ENCODE measurements at places on chromosomes 16 and 17.

GRCh38 chr17:67696347-67696746 lies 21.4 kb upstream of the NOL11 start:
- DNase-seq: no peak

DNA sequence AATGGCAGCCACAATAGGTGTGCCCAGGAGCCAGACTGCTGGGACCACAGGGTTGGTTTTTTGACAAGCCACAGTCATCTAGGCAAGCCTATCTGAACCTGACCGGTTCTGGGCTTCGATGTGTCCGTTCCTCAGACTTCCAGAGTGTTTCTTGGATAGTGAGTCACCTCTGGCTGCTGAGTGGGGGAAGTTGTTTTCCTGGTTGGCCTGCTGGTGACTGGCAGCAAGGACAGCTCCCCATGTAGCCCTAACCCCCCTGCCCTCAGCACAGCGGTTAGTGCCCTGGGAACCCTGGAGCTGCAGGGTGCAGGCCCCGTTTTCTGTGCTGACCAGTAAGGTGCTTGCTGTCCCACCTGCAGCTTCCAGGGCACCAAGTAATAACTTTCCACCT lies 65.5 kb downstream of the PLD6 start:
- DNase-seq: no peak

DNA sequence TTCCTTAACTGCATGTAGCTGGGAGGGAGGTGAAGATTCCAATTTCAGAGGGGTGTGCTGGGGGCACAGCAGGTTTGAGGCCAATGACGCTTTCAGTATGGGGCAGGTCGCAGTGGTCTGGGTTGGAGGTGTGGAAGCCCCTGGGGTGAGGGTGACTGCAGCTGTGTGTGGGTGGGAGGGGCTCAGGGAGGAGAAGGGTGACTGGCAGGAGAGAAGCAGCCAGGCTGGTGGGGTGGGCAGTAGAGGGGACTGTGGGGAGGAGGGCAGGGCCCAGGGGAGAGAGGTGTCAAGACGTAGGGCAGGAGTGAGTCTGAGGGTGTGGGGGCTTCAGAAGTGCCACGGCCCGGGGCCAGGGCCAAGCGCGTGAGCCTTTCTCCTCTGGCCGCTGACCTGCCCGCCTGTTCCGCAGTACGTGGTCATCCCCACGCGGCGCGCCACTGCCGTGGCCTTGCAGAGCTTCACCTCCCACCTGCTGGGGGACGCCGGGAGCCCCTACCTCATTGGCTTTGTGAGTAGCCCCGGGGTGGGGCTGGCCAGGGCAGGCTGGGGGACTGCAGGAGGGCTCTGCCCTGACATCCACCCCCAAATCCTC lies 19.4 kb downstream of the MYBBP1A start:
- DNase-seq: no peak

- no peak for DNase-seq
Observed at GRCh38 chr16:1659031-1659430, 19.0 kb upstream of the JPT2 start.

DNA sequence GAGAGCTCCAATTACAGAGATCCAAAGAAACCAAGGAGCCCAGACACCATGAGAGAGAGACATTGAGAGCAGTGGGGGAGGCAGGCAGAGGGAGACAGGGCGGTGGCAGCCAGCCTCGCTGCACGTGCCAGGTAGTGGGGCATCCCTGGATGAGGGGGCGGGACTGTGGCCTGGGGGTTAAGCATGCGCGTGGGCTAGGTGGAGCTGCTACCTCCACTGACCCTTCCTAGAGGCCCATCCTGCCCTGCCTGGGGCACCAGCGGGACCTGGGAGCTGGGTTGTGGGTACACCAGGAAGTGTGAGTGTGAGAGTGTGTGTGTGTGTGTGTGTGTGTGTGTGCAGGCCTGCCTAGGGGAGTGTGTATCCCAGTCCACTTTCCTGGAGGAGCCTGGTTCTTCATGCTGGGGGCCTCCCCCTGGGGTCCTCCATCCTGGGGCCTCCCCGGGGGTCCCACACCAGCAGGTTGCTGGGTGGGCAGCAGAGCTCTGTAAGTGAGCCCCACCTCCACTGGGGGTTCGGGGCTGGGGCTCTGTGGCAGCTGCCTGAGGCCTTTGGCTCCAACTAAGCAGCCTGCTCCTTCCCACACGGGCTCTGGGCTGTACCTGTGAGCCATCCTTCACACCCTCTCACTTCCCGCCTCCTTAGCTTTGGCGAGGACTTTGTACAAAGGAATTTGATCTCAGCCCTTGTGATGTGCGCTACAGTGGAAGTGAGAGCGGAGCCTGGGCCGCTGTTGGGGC lies 127.4 kb downstream of the IRF8 start:
- no peak for DNase-seq

DNA sequence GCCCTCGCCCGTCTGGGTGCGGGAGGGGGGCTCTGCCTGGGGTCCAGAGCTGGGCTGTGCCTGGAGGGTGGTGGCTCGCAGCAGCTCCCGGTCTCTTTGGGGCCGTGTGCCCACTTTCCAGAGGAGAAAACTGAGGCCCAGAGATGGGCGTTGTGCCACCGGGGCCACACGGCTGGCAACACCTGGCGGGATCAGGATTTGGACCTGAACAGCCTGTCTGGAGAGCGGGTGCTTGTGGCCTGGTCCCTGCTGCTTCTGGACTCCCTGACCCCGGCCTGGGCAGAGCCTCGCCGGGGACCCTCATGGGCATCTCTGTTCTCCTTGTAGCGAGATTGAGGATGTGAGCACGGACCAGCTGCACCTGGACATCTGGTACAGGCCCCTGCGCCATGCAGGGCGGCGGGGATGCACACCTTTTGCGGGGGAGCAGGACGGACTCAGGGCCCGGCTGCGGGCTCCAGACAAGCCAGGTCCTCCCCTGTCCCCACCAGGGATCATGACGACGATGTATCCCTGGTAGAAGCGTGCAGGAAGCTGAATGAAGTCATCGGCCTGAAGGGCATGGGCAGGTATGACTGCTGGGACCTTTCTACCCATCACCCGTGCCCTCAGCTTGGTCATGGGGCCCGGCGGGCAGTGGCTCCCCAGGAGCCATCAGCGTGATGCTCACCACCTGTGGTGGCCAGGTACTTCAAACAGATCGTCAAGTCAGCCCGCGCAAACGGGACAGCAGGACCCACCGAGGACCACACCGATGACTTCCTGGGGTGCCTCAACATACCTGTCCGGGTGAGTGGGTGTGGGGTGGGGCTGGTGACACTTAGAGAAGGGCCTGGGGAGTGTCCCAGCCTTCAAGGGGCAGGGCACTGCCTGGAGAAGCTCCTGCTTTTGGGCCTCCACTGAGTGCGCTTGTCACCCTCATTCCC lies 8.3 kb downstream of the BAIAP3 start:
- no peak for DNase-seq

DNA sequence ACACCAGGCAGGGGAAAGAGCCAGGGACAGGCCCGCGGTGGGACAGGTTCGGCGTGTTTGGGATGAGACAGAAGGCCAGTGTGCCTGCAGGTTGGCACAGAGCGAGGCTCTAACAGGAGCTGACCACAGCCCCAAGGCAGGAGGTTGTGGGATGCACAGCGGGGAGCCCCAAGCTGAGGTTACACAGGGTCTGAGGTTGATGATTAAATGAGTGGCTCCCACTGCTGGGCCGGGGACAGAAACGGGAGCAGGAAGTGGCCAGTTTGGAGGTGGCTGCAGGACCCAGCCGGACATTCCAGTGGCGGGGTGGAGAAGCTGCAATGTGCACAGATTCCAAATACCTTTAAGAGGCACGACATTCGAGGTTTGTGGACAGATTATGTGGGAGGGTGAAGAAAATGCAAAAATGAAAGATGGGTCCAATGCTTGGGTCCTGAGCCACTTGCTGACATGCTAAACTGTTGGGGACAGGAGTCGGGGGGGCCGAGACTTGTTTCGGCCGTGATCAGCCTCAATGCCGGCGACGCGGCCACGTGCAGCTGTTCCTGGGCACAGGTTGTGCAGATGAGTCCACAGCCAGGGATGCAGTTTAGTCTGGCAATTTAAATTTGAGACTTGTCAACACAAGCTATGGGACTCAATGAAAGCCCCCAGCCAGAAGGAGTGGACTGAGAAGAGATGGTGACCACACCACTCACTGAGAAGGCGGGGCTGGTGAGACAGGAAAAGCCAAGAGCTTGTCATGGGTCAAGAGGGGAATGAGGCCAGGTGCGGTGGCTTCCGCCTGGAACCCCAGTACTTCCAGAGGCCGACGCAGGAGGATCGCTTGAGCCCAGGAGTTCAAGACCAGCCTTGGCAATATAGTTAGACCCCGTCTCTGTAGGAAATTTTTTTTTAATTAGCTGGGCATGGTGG lies 8.7 kb downstream of the ENPP7 start:
- DNase-seq: no peak
